Gastroesophageal sphincter (tissue), 4 donors: ENCODE measurements at places on chromosomes 12 and 14.

DNA sequence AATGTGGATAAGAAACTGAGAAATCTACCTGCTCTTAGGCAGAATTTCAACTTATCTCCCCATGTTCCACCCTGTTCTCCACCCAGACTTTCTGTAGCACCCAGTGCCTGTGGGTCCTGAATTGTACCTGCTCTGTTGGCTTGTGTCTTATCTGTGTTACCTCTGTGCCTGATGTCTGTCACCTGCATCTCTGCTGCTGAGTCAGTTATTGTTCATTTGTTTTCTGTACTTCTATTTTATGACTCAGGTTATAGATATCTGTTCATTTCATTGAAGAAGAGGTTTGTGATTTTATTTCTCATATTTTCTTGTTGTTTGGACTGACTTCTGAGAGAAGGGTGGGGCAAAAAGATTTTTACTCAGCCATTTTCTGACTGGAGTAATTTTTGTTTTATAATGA, 11.7 kb downstream of the SOCS4 start:
- no peak for ATAC-seq

DNA sequence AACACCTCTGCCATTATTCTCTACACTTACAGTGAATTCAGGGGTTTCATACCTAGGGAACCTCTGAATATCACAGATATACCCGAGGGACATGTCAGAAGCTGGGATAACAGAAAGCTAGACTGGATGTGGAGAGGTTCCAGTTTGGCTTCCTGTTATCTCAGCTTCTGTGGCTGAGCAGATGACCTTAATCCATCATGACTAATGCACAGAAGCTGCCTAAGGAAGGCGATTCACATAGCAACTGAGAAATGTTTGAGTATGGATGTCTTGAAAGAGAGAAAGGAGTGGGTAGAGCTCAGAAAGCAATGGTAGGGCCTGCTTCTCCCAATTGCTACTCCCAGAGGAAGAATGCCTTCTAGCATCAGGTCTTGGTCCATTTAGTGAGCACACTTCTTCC, 187.6 kb downstream of the RMST start:
- ATAC-seq, result no peak

DNA sequence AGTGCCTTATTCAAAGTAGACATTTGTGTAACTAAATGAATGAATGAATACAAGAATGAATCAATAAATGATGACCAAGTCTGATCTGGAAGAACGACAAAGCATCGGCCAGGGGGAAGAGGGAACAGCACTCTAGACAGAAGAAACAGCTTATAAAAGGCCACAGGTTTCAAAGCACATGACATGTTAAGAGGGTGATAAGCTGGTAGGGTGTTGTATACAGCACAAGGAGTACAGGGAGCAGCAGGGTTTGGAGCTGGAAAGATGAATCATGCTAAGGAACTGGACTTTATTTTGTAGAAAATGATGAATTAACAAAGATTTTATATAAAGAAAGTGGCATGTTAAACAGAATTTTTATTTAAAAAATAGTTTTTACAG, 302.5 kb downstream of the NUAK1 start:
- ATAC-seq, result no peak

- ATAC-seq, result no peak
These were observed 1.1 kb upstream of the RFX4 start for GRCh38 chr12:106581543-106582248.

DNA sequence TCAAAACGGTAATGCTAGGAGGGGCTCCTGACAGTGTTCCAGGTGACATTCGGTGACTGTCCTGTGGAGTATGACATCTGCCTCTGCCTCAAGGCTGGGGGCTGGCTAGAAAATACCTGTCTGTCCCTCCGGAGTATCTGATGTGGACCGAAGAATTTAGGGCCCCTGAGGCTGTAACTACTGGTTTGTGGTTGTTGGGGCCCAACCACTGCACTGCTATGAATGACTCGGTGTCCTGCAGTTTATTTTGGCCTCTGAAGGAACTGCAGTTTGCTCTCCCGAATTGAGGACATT, 198.9 kb upstream of the CAND1 start:
- no peak for ATAC-seq

DNA sequence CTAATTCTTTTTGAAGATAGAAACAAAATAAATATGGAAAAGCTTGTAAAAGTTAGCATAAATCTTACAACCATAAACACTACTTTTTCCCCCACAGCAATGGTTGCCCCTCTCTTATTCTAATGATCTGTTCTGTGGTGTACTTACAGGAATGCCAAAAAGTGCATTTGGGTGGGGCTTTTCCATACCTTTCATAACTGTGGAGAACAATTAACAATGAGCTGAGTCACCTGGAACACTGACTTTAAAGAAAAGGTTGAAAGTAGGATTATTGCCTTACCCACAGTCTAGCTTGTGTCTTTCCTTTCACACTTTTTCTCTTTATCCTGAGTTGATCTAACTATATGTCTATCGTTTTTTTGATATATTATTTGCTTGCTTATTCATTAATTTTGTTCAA, 86.9 kb downstream of the TPH2 start:
- ATAC-seq, result no peak

DNA sequence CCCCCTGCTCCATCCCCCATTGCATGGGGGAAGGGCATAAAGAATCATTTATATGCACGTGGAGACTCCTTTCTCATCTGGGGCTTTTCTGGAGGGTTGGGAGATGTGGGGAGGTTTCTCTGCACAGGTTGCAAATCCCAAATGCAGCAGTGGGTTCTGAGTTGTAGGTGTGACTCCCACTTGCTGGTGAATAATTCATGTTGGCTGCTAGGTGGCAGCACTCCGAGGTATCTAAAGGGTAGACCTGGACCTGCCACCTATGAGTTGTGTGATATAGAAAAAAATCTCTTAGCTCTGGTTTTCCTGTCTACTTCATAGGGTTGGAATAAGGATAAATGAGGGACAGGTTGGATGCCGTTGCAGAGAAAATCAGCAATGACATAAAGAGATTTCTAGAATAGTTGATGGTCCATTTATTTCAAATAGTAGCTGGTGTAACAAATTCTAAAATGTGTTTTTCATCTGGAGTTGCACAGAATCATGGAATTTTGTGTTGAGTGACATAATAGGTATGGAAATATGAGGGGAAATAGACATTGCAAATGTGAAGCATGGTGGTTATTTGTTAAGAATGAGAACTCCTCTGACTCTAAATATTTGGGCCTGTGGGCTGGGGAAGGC, 4.6 kb downstream of the MARCHF9 start:
- ATAC-seq, result no peak
